ENCODE measurements at places on chromosomes 4 and X. TPM values are rescaled to one million over a fixed set of nuclear protein-coding genes. Genes with fewer than 3 reads are reported as not detected.

DNA sequence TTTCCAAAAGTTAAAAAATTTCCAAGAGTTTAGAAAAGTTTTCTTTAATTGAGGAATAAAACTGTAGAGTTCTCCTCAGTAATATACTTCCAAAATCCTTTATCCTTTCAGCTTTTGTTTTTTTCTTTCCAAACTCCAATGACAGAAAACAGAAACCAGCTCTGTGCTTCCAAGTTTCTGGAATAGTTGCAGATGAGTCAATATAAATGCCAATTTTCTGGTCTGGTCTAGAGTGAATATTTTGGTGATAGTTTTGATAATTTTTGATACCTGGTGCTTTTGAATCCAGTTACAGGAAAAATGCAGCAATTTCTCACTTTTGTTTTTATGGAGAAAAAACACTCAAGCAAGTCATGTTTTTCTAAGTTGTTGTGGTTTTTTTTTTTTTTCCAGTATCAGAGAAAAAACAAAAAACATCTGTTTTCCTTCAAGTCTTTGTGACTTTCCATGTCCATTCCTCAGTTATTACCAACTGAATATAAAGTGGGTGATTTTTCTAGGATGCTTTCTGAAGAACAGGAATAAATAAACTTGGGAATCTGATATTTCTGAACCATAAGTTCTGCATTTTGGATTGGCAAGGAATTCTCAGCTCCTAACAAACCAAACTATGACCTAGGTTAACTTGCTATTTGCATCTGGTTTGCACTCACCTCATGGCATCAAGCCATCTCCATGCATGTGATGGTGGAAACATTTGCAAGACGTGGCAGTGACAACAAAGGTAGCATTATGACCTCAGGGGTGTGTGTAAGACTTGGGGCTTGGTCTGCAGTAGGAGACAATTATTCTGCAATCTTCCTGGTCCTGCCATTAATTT is 139.1 kb downstream of the VEGFC start:
- peak; percentile 51 for DNase-seq

- no peak for DNase-seq
These were observed 61.1 kb downstream of the ZNF518B start for GRCh38 chr4:10395971-10396580.

DNA sequence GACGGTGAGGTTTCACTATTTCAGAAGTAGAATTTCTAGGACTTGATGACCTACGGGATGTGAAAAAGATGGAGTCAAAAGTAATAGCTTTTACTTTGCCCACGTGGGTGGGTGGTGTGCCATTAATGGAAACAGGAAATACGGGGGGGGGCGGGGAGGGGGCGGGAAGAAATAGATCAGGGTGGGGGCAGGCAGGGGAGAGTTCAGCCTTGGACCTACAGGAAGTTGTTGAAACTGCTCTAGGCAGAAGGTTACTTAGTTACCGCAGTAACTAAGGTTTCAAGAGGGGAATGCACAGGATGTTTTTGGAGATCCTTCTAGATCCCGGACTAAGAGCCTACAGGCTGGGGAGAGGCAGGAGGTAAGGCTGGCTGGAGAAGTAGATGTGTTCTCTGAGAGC is 3.6 kb upstream of the FHL1 start:
- DNase-seq = no peak

DNA sequence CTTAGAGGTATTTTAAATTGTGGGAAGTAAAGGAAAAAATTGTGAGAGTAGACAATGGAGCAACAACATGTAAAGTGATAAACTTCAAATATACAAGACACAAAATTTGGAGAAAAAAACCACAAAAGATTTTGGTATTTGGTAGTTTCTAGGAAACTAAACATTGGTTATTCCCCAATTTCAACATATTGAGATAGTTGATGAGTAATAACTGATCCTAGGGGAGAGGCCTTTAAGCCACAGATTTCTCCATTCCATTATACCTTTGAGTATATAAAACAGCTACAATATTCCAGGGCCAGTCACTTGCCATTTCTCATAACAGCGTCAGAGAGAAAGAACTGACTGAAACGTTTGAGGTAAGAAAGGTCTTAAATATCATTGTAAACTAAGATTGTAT is at the start of gene FDCSP:
TSS of gene FDCSP (plus strand) at position 301 of the 400 bp plus-strand sequence. CDS start 5,071 bp downstream, outside the sequence.
- no peak for DNase-seq

DNA sequence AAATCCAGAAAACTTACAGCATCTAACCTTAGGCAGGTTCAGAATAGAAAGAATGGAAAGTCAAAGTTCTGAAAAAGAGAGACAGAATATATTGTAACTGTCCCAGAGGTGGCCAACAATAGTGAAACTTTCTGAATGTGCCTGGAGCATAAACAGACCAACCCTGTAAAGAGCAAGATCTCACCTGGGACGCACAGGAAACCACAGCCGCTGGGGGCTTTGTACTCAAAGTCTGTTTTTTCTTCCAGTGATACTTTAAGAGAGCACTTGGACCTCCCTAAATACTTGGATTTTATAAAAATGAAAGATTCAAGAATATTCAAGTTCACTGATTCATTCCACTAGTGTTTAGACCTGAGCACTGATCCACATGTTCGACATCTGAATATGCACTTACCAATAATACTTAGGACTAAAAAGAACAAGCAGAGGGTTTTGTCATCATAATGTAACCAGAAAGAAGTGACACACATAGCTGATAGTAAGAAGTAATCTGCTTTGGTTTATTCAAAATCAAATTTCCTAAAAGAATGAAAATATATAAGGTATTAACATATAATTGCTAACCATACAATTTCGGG is 35.3 kb downstream of the ARAP2 start:
- DNase-seq = no peak

- no peak for DNase-seq
These were observed 15.8 kb downstream of the SYNPO2 start for GRCh38 chr4:118904418-118904817.

GRCh38 chr4:105458001-105458400 is 15.9 kb downstream of the PPA2 start:
- DNase-seq = no peak

DNA sequence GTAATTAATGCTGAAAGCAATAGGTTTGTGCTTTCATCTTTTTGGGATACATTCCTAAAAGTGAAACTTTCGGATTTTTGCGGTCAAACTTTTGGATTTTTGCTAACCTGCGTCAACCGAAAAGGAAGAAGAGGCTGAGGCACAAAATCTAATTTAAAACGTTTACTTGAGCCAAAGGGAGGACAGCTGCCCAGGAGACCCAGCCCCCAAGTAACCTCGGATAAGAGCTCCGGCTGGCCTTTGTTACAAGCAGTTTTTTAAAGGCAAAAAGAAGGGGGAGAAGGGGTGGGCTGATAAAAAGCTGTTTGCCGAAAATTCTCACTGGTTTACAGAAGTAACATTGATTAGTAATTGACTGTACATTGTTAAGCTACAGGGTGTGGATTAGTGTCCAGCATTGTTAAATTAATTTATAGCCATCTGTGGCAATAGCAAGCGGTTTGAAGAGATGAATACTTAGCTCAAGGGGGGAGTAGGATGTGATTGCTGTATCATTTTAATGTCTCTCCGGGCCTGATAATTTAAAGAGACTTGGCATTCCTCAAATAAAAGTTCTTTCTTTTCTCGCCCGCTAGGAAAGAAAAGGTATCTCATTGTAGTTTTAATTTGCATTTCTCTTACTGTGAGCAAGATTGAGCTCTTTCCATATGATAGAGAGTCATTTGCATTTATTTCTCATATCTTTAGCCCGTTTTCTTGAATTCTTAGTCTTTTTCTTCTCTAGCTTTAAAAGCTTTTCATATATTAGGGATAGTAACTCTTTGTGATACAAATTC is 59.1 kb upstream of the USP9X start:
- no peak for DNase-seq

GRCh38 chr4:137474711-137475301 is 57.5 kb downstream of the PCDH18 start:
- DNase-seq = no peak

DNA sequence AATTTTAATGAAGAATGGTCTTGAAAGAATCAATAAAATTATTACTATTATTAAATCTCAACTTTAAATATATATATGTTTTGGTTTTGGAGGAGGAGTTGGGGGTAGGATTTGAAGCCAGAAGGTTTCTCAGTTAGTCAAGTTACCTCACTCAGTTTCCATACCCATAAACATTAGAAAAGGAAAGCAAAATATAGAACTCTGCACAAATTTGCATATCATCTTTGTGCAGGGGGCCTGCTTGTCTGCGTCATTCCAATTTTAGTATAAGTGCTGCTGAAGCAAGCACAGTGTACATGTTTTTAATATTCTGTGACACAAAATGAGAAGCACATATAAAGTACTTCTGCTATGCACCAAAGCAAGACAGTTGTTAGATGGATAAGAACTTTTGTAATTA is 47.5 kb upstream of the SCRG1 start:
- DNase-seq = no peak

- no peak for DNase-seq
These were observed 527 bp downstream of the NOA1 start for GRCh38 chr4:56976837-56977320.

GRCh38 chr4:31234901-31235300 is 514.7 kb downstream of the PCDH7 start:
- no peak for DNase-seq

GRCh38 chr4:89488736-89489135 is 181.1 kb upstream of the GPRIN3 start:
- DNase-seq = no peak

GRCh38 chrX:116605576-116605975 is 142.8 kb upstream of the CT83 start:
- no peak for DNase-seq

- DNase-seq = no peak
These were observed 1199.9 kb upstream of the DIAPH2 start for GRCh38 chrX:95484781-95485180.

- DNase-seq = no peak
These were observed 112.4 kb upstream of the ELOVL6 start for GRCh38 chr4:110310795-110311194.

DNA sequence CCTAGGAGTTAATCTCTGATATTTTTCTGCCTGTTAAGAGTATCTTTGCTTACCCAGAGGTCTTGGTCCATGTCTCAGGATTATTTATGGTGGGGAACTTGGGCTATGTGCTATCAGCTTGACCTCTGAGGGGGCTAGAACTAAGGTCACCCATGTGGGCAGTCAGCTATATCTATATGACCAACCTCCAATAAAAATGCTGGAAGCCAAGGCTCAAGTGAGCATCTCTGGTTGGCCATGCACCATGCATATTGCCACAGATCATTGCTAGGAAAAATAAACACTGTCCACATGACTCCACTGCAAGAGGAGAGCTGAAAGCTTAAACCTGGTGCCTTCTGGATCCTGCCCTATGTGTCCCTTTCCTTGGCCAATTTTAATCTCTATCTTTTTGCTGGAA is 196.5 kb upstream of the SLC7A11 start:
- no peak for DNase-seq

Gene MAGEA12
- not detected for total RNA-seq

Gene TAPT1
- total RNA-seq = 19.2 TPM

Gene DGAT2L6
- total RNA-seq = not detected

Gene USP17L17
- total RNA-seq = not detected

Gene SLC7A11
- total RNA-seq = 54.1 TPM

Gene STATH
- not detected for total RNA-seq

Gene TCEAL8
- 71.1 TPM for total RNA-seq

Gene TCEAL3
- total RNA-seq = 79.4 TPM

Gene PGAM4
- not detected for total RNA-seq
